ENCODE measurements at places on chromosomes 6 and 20. TPM values are rescaled to one million over a fixed set of nuclear protein-coding genes. Genes with fewer than 3 reads are reported as not detected.

Gene TMEM244
- total RNA-seq = not detected

Gene ASIP
- total RNA-seq = not detected

Gene CALHM4
- total RNA-seq = not detected

Gene PRSS35
- not detected for total RNA-seq

Gene MUC22
- total RNA-seq = not detected

Gene CDSN
- not detected for total RNA-seq

Gene KIF13A
- total RNA-seq = not detected

Gene CD2AP
- total RNA-seq = 39.2 TPM

DNA sequence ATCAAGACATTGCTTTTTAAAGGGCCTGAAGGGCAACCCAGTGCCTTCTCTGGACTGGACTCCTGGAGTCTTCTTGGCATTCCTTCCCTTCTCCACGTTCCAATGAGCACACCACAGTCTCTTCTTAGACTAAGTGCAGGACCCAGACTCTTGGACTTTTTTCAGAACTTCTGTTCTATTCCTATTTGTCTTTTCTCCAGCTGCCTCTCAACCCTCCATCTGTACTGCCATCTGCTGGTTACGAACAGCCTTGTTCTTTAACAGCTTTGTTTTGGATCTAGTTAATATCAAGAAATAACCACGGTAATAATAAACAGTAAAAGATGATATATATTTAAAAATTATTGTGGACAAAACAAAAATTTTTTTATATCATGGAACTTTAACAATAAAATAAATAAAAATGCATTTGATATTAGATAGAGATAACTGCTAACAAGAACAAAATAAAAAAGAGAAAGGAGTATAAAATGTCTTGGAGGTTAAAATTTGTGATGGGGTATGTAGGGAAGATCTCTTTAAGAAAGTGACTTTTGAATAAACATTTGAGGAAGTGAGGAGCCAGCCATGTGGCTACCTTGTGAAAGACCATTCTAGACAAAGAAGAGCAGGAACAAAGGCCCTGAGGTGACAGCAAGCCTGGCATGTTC is 105.1 kb upstream of the HCRTR2 start:
- peak; percentile 20 for DNase-seq

DNA sequence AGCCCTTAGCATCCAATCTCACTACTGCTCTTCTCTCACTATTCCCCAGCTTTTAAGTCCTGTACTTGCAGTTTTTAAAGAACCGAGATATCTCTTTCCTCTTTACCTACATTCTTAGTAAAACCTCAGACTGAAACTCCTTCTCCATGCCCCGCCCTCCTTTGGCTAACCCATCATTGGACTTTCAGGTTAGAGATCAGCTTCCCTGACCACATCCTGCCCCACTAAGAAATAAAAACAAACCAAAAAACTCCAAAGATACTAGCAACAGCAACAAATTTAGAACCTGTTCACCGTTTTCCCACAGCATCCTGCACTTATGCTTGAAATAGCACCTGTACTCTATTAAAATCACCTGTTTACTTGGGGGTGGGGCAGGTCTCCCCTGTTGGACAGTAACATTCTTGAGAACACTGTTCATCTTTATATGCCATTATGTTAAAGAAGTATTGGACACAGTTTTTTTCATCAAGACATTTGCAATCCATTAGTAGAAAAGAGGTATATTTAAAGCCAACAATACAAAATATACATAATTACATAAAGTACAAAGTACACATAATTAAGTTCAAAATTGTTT is 16.3 kb upstream of the SMAP1 start:
- peak; percentile 91 for DNase-seq

DNA sequence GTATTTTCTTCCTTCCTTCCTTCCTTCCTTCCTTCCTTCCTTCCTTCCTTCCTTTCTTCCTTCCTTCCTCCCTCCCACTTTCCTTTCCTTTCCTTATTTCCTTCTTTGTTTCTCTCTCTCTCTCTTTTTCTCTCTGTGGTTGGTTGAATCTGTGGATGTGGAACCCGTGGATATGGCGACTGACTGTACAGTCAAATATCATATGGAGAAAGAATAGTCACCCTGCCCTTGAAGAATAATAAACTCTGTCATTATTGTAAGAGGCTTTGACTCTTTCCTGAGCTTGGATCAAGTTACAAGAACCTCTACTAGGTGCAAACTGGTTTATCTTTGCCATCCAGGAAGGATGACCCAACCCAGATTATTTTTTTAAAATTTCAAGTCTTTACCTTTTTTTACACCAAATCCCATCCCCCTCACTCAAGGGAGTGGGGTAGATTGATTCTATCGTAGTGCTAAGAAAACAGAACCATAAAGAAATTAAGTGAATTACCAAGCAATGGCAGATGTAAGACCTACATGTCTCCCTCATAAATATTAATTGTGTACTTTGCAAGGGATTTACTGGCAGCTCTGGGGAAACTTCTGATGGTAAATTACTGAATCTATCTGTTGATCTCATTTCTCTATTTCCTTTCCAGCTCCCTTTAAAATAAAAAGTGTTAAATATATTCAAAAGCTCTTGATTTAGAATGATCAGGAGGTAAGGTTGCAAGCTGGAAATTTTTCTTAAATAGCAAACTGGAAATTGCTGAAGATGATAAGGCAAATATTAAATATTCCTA is 667.5 kb downstream of the UTRN start:
- DNase-seq = no peak

DNA sequence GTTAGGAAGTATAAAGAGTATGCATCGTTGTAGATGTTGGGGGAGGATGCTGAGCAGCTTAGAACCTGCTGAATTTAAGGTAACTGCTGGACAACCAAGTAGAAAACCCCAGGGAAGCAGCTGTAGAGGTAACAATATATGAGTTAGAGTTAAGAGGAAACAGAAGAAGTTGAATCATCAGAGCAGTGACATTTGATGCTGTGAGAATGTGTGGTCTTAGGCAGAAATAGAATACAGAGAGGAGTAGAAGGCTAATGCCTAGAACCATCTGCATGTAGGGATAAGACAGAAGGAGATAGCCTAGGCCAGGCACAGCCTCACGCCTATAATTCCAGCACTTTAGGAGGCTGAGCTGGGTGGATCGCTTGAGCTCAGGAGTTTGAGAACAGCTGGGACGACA is 22.6 kb upstream of the DYNLRB1 start:
- no peak for DNase-seq

- peak; percentile 79 for DNase-seq
Observed at GRCh38 chr6:31734821-31735406, 1.4 kb downstream of the CLIC1 start.

DNA sequence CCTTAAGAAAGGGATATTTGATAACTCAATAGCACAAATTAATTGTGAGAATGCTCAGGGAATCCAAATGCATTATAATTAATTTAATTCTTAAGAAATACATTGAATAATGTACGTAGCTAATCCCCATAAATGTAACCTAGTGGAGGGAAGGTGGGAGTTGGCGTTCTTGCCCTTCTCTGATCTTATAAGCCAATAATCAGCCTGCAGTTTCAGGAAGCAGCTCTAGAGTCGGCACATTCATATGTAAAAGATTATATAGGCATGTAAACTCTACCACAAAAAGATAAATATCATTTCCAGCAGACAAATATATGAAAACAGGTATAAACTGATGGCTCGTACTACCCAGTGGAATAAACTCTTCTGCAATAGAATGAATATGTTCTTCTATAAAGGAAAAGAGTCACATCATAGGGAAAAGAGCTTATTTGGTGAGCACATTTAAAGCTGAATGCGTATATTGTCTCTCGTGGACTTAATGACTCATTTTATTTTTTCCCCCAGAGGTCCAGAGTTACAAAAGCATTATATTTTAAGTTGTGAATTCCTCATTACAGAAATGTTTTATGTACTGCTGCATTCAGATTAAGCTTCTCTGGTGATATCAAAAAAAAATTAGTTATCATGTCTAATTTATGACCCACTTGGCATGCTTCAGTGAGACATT is 112.2 kb downstream of the TFAP2A start:
- DNase-seq = no peak
